ENCODE measurements at places on chromosomes 1 and 21. TPM values are rescaled to one million over a fixed set of nuclear protein-coding genes. Genes with fewer than 3 reads are reported as not detected.

NBPF26 gene
- 6.2 TPM for total RNA-seq

CA6 gene
- total RNA-seq: not detected

HJV gene
- not detected for total RNA-seq

ELF3 gene
- not detected for total RNA-seq

OR2L2 gene
- not detected for total RNA-seq

TRAF3IP3 gene
- total RNA-seq: 0.11 TPM

HS2ST1 gene
- 12.2 TPM for total RNA-seq

C1orf115 gene
- 1.6 TPM for total RNA-seq

TACSTD2 gene
- total RNA-seq: 54.6 TPM

C1orf167 gene
- total RNA-seq: not detected

UBAP2L gene
- 66.9 TPM for total RNA-seq

ZFP69B gene
- 3.6 TPM for total RNA-seq

ACTL8 gene
- not detected for total RNA-seq

ANKRD13C gene
- total RNA-seq: 9.1 TPM

NHLH2 gene
- 0.04 TPM for total RNA-seq

FCRL5 gene
- not detected for total RNA-seq

MROH7 gene
- total RNA-seq: 0.04 TPM

PGLYRP4 gene
- total RNA-seq: 0.55 TPM

LAX1 gene
- total RNA-seq: not detected

NEK2 gene
- total RNA-seq: 23.5 TPM

PLA2G2F gene
- total RNA-seq: not detected

LMX1A gene
- total RNA-seq: not detected

TCEANC2 gene
- 2.3 TPM for total RNA-seq

LAD1 gene
- total RNA-seq: 140 TPM

RGS5 gene
- total RNA-seq: 0.16 TPM

ALX3 gene
- not detected for total RNA-seq

SZRD1 gene
- total RNA-seq: 68.5 TPM

ANKRD65 gene
- 5.8 TPM for total RNA-seq

ADAMTS5 gene
- not detected for total RNA-seq

SLC9C2 gene
- total RNA-seq: not detected

LENEP gene
- total RNA-seq: not detected

PPIAL4G gene
- not detected for total RNA-seq

MYOC gene
- total RNA-seq: not detected

TDRD10 gene
- total RNA-seq: not detected

HUNK gene
- total RNA-seq: 0.04 TPM

KIAA1614 gene
- total RNA-seq: 1.3 TPM

TP73 gene
- 2.1 TPM for total RNA-seq

SMIM11 gene
- total RNA-seq: 8.5 TPM

FGGY gene
- 6.0 TPM for total RNA-seq

S100A1 gene
- total RNA-seq: not detected

RSBN1 gene
- 9.5 TPM for total RNA-seq

Measured in hair follicular keratinocyte (primary cell).